Activated CD4-positive, alpha-beta T cell treated with anti-CD3 and anti-CD28 coated beads for 24 hours (primary cell): ENCODE measurements at places on chromosomes 16 and 17.

GRCh38 chr16:87548046-87548445 is 54.3 kb upstream of the JPH3 start:
- DNase-seq, result no peak

DNA sequence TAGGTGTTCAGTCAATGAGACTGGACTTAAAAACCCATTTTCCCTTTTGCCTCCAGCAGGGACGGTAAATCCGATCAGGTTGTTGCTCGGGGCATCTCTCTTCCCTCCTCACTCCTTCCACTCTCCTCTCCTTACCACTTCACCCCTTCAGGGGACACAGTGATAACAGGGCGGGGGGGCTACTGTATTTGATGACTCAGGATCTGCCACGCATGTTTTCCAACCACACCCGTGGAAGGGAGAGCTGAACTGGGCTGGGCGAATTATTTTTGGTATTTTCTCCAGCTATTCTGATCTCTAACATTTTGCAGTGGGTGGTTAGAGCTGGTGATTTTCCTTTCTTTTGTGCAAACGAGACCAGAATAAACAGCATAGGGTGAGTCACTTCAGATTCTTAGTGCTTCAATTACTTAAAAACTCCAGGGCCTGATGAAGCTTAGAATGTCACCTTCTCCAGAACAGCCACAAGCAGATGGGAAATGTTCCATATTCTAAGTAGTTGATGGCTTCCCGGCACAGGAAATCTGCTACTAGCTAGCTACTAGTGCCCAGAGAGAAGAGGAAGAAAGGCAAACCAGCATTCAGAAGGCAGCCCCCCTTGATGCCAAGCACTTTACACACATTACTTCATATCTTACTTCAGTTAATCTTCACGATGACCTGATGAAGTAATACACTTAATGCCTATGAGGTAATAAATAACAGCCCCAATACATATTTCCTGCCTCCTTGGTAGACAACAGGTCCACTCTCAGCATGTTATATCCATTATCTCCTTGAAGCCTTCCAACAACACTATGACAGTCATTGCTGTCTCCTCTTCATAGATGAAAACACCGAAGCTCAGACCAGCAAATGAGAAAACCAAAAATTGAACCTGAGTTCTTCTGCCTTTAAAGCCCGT is 74.1 kb downstream of the ASIC2 start:
- DNase-seq, result no peak

GRCh38 chr17:64983708-64984107 is 64.4 kb upstream of the LRRC37A3 start:
- DNase-seq, result no peak

DNA sequence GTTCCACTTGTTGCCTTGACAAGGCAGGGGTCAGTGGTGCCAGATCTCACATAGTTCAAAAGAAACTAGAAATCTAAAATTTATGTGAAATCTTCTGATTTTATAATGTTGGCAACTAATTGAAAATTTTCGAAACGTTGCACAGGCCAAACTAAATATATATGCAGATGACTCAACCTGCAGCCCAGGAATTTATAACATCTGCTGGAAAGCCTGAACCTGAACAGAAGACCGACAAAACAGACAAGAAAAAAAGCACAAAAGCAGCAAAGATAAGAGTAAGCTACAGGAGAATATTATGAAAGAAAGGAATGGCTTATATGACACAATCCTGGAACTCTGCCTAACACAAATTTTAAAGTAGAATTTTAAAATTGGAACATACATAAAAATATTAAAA is 207.6 kb downstream of the CEP112 start:
- DNase-seq, result no peak

- DNase-seq, result peak; percentile 37
Observed at GRCh38 chr16:70770626-70771552, 30.1 kb downstream of the VAC14 start.

DNA sequence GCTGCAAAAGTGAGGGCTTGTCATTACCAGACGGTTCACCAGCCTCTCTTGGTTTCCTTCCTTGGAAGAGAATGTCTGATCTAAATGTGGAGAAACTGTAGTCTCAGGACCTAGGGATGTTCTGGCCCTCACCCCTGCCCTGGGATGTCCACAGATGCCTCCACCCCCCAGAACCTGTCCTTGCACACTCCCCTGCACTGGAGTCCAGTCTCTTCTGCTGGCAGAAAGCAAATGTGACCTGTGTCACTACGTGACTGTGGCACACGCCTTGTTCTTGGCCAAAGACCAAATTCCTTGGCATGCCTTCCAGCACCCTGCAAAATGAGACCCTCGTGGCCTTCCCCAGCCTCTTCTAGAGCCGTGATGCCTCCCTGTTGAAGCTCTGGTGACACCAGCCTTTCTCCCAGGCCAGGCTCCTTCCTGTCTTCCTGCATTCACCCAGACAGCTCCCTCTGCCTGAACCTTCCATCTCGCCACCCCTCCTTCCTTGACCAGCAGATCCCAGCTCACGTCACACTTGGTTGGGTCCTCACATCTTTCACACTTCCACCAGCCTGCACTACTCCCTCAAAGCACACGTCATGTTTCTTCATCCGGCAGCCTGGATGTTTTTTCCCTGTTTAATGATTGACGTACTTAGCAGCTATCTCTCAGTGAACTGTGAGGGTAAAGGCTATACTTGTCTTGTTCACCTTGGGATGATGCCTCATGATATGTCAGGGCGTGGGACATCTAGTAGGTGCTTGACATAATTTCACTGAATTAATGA is 4.3 kb downstream of the ZNF768 start:
- DNase-seq, result no peak
